ENCODE measurements at places on chromosomes 7 and 10.

GRCh38 chr10:100623521-100624230 lies 87.9 kb downstream of the HIF1AN start:
- DNase-seq: no peak

- no peak for DNase-seq
Observed at GRCh38 chr7:51000956-51001355, 218.3 kb upstream of the GRB10 start.

DNA sequence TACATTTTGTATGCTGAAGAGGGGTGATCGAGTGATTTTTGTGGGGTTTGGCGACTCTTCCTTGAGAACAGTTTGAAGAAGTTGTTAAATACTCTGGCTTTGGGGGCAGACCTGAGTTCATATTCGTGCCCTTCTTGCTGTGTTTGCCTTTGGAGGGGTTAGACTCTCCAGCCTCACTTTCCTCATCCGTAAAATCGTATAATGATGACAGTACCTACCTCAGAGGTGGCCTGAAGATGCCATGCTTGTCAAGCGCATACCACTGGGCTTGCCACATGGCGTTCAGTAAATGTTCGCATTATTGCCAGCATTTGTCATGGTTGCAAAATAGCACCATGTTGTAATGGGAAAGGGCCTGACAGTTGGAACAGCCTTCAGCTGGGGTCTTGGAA lies 1.3 kb downstream of the STK17A start:
- no peak for DNase-seq

GRCh38 chr7:80435521-80435920 lies 76.3 kb downstream of the GNAT3 start:
- DNase-seq: no peak

GRCh38 chr7:30511973-30512662 lies 7.5 kb upstream of the GGCT start:
- DNase-seq: no peak

- DNase-seq: no peak
Observed at GRCh38 chr10:1179346-1180070, 123.3 kb downstream of the WDR37 start.

- DNase-seq: no peak
Observed at GRCh38 chr10:129402459-129402858, 64.6 kb upstream of the MGMT start.

DNA sequence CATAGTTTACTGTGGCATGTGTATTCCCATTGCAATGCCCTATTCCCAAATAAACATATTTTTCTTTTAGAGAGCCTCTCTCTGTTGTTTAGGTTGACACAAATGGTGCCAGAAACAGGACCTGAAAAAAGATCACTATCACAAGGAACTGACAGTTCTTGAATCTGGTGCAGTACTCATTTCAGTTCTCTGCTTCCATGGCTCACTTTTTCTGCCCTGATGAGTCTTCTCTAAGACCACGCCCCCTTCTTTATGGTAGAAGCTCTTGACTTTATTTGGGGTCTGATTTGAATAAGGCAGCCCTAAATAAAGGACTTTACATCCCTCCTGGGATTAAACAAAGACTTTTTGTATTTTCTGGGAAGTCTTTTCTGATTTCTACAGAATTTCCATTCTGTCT lies 3.5 kb upstream of the CCDC126 start:
- DNase-seq: no peak

DNA sequence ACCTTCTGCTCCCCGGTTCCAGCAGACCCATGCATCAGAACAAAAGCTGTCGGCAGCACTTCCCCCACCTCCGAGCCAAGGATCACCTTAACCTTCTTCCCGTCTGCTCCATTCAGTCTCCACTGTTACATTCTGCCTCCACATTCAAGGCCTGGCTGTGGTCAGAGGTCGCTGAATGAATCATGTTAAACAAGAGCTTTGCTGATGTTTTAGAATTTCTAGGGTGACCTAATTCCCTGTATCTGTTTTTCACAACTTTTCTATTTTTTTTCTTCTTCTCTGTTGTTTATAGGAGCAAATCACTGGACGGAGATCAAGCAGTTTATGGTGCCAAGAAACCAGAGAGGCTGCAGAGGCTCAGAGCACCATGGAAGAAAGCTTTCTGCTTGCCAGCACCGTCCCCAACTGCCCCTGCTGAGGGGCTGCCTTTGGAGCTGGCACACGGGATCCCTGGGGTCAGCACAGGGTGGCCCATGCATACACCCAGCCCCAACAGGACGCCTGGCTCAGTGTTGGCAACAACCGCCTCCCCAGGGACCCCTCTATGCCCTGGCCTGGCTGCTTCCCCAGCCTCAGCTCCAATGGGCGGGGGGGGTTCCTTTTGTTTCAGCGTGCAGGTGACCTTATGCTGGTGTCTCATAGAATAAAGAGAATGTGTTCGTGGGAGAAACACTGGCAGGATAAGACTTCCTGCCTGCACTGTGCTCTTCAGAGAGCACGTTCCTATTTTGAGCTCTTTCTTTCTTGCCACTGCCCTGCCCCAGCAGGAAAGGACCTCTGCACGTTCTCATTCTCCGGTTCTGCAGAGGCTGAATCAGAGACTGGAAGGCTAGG lies 182.7 kb upstream of the LYZL2 start:
- DNase-seq: no peak

DNA sequence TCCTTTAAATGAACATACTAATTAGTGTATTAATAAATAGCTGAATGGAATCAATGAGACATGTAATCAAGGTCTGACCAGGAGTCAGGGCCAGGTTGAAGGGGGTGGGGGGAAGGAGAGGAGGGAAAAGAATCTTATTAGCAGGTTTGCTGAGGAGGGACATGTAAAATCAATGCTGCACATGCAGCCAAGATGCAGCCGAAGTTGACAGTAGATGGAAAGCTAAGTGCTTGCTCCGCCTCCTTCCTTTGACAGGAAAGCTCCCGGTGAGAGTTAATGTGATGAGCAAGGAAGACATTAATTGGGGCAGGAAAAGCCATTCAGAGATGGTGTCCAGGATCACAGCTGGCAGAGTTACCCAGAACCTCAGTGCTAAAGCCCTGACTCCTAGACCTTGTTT lies 24.4 kb downstream of the PLXNA4 start:
- no peak for DNase-seq

- no peak for DNase-seq
Observed at GRCh38 chr10:74963549-74963948, 137.1 kb downstream of the KAT6B start.

DNA sequence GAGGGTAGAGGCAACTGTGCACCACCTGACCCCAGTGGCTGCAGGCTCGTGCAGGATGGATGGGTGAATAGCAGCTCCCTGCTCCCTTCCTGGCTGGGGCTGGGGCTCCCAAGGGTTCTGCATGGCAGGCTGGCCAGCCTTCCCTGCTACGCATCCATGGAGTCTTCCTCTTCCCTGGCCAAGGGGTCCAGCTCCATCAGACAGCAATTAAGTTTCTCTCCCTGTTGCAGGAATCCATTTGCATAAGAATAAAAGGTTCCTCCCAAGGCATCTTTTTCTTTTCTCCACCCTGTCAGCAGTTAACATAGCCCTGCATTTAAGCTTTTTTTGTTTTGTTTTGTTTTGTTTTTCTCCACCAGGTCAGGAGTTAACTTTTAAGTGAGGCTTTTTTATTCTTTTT lies 10.0 kb upstream of the CPA2 start:
- no peak for DNase-seq

- no peak for DNase-seq
Observed at GRCh38 chr10:5484205-5484604, 15.2 kb downstream of the CALML5 start.

DNA sequence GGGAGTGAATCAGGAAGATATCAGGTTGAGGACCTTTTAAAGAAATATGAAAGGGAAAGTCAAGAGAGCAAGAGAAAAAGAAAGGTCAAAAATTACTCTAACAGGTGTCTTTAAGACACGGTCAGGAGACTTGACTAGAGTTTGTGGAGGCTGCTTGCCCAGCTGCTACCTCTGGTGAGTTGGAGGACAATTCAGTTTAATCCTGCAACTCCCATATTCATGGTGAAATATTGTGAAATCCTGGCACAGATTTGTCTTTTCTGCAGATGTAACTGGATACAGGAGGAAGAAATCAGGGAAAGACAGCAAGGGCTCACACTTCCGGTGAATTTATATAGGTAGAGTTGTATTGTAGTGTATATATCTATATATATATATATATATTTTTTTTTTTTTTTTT lies 93.5 kb downstream of the AKAP9 start:
- DNase-seq: no peak

DNA sequence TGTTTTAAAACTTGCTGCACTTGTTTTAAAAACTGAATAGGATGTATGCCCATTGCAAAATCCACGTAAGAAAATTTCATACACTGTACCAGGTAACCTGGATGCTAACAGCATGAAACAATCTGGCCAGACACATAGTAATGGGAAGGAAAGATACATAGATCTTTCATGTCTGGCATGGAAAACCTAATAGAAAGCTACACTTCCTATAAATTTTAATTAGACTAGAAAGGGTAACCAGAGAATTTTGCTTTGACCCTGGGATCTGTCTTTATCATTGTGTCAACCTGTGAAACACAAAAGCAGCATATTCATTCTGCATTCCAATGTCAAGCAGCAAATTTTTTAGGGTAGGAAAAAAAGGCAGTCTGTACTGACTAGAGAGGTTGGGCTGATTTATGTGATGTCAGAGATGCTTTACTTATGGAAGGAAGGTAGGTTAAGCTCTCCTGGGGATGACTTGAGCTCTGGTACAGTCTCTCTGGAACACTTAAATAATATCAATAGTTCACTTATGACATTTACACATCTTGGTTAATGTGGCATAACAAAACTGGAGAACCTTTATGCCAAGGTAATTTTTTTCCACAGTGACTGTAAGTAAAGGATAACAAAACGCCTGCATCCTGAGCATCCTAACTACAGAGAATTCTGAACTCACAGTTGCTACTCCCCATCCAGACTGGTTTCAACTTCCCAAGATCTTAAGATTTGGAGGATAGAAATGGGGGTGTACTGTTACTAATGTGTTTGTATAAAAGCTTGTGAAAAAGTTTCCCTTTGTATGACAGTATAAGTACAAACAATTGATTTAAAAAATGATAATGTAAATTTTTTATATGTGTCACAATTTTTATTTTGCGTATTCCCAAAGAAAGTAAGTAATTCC lies 44.7 kb downstream of the DOCK4 start:
- no peak for DNase-seq

DNA sequence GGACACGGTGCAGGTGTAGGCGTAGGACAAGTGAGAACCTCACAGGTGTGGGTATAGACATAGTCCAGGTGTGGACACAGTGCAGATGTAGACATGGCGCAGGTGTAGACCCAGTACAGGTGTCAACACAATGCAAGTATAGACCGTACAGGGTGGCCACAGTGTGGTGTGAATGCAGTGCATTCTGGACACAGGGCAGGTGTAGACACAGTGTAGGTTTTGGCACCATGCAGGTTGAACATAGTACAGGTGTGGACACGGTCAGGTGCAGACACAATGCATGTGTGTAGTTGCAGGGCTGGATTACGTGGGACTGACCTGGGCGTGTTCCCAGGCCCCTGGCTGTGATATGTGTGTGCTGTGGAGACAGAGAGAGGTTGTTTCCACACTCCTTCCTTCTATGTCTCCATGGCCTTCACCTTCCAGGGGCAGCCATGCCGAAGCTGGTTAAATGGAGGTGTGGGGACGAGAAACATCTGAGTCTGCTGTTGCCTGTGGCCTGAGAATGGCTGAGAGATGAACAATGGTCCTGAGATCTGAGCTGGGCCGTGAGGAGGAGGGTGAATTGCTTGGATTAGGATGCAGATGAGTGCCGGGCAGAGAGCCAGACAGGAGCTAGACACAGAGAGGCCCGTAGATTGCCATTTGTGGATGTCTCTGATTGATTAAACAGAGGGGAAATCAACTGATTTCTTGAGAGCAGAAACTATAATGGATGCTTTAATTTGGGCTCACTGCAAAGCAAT lies 343.9 kb upstream of the SHH start:
- no peak for DNase-seq

DNA sequence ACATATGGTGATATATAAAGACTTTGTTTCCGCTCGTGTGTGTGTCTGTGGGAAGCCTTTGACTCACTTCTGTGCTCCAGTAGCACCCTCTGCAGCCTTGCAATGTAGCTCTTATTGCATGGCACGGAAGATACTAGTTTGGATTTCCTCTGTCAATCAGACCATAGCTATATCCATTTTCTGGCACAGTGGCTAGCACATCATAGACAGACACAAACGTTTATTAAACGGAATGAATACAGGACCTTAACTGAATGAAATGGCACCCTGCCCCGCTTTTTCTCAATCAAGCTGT lies 124.0 kb upstream of the PTPN20 start:
- DNase-seq: no peak

GRCh38 chr7:42292991-42293521 lies 56.0 kb upstream of the GLI3 start:
- DNase-seq: no peak

DNA sequence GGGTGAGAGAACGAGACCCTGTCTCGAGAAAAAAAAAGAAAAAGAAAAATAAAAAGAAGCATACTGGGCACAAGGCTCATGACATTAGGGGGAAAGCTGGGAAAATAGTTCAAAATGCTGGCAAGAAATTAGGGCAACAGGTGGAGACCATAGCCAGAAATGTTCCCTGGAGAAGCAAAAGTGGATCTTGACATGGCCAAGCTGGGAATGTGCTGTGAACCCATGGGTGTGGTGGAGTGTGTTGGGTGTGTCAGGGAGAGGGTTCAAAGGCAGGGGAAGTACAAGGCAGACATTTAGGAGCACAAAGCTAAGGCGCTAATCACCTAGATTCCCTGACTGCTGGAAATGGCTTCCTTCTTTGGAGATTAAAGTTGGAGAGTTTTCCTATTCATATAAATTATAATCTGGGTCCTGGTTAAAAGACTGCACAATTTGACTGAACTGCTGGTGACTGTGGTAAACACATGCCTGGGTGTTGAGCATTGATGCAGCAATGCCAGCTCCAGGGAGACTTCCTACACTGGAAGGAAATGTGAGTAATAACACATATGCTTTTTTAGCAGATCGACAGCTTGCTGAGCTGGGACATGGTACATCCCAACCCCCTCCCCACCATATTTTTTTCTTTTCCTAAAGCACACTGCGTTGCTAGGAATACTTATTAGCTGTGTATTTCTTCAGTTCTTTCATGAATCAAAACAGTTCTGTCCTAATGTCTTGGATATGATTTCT lies 70.1 kb upstream of the ARHGAP21 start:
- no peak for DNase-seq

- DNase-seq: no peak
Observed at GRCh38 chr7:74479961-74480829, 26.5 kb downstream of the GTF2IRD1 start.

DNA sequence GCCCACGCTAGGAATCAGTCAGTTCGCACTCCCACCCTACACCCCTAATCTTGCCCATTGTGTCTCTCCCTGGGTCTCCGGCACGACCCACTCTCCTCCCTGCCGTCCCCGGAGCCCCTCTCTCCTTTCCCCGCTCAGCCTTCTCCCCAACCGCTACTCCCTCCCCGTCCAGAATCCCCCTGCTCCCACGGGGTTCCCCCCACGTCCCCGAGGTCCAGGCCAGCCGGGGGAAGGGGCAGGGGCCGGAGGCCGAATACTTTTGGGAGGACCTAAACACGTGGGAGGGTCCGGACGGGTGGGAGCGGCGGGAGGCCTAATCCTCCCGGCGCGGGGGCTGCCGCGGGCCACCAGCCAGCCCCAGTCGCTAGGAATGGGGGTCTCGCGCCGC lies 560 bp downstream of the RARRES2 start:
- no peak for DNase-seq
